ENCODE measurements at places on chromosomes 4 and X.

- DNase-seq: no peak
These were observed 59.6 kb downstream of the USP9X start for GRCh38 chrX:41144873-41145272.

GRCh38 chr4:3315566-3315965, 22.7 kb downstream of the RGS12 start:
- no peak for DNase-seq

- DNase-seq: no peak
These were observed 214.8 kb downstream of the SPCS3 start for GRCh38 chr4:176534566-176534965.

DNA sequence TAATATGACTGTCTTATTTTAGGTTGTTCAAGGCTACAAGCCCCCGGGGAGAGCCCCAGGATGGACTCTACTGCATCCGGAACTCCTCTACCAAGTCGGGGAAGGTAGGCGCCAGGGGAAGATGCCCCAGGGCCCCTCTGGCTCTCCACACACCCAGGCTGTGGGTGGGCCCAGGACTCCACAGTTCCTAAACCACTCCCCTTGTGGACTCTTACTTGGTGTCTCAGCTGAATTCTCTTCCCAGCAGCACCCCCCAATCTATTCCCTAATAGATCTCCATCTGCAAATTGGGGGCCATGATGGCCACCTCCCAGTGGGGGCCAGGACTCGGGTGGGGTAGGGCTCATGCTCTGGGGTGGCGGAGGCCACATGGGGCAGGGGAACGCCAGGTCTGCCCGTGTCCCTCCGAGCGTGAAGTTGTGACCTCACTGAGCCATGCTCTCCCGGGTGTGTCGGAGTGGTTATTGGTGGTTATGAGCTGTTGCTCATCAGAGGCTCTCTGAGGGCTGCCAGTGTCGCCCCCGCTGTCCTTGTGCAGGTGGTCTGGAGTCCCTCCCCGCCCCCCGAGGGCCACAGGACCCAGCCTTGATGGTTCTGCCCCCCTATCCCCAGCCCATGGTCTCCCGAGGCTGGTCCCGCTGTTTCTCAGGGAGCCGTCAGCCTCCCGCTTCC, 11.2 kb upstream of the ADD1 start:
- no peak for DNase-seq

GRCh38 chrX:40722930-40723329, 12.4 kb downstream of the MED14 start:
- no peak for DNase-seq

- peak; percentile 10 for DNase-seq
These were observed 62.8 kb upstream of the EGFL6 start for GRCh38 chrX:13506574-13506973.

- no peak for DNase-seq
These were observed 16.4 kb upstream of the ACE2 start for GRCh38 chrX:15617111-15617510.
